ENCODE measurements at places on chromosomes 2 and 18.

DNA sequence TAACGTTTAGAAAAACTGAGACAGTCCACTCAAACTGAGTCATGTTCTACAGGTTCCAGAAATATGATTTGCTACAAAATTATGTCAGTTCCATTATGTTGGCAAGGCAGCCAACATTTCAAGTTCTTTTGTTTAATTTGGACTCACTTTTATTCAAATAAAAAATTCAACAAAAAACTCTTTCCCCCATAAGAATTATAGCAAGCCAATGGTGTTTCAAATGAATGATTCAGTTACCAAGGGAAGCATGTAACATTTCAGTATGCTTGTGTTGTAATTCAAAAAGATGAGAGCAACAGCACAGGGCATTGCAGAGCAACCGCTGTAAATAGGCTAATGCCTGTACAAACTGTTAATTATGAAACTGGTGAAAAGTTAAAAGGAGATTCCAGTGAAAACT, 140.8 kb downstream of the FIGN start:
- no peak for DNase-seq

DNA sequence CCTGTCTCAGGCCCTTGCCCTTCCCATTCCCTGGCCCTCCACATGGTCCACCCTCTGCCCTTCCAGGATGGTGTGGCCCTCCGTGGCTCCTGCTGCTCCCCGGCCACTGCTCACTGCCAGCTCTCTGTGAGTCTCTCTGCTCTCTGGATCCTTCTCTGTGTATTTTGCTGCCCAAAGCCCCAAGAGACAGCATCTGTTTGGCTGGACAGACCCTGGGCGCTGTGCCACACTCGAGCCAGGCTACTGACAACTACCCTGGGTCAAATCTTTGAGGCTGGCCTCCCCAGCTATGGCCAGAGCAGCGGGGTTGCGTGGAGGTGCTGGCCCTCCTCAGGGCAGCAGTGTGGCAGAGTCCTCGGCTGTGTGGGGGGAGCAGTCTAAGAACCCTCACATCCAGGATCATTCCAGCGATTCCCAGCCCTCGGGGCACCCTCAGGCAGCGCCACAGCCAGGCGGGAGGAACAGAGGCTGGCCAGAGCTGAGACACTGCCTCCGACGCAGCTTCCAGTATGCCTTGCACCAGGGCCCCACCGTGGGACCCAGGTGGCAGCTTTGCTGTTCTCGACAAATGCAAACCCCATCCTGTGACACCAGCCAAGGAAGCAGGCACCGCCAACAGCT, 139.4 kb upstream of the GLI2 start:
- DNase-seq, result no peak

DNA sequence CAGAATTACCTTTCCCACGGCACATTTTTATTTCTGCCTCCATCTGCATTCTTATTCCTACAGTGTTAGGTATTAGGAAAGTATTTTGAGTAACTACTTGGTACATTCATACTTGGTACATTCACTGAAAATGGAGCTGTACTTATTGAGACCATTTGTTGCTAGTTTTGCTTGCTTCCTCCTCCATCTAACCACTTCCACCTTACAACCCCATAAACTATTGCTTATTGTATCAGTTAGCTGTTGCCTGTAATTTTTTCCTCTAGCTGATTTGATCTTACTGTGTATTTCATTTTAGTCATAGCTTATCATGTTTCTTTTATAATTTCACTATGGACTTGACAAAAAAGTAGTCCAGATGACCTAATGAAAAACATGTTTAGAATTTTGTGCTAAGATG, 50.7 kb downstream of the AFTPH start:
- DNase-seq, result no peak

- no peak for DNase-seq
These were observed 12.6 kb upstream of the TTC32 start for GRCh38 chr2:19914266-19914975.

DNA sequence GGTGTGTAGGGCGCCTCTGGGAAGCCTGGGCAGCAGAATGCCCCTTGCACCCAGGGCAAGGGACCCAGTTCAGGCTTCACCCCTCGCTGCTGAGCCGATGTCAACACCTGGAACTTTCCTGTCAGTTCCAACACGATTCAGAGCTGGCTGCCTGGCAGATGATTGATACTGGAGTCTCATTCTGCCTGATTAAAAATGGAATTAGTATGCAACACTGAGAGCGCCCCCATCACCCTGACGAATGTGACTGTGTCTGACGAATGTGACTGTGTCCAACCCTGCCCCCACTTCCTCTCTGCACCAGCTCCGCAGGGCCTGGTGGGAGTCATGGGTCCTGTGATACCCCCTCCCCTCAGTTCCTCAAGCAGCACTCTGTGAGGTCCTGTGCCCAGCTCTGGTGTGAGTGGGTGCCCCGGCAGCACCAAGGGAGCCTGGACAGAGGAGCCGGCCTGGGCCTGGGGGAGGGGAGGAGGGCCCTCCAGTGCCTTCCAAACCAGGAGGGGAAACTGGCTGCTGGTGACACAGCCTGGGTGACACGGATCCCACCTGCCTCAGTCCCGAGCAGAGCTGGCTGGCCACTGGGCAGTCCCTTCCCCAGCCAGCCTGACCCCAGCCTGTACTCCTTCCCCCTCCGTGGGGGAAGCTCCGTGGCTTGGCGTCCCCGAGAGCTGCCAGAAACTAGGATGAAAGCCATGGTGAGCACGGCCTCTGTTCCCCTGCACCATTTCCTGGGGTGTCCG, 41.4 kb upstream of the ALPP start:
- DNase-seq, result no peak

DNA sequence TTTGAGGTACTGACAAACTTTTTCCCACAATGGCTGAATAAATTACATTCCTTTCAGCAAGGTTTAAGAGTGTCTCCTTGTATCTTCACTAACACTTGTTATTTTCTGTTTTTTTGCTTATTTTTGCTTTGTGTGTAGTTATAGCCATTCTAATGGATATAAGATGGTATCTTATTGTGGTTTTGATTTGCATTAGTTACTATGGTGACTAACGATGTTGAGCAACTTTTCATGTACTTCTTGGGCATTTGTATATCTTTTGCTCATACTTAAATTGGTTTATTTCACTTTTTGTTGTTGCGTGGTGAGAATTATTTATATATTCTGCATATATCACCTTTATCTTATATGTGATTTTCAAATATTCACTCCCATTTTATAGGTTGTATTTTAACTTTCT, 79.9 kb upstream of the FSIP2 start:
- no peak for DNase-seq
